T-helper 2 cell treated with Interferon-gamma antibody and Interleukin-4, amounts not matched to agents 5 μg/mL and 100 μg/mL, for 36 hours (primary cell): ENCODE measurements at places on chromosomes 2 and 18.

DNA sequence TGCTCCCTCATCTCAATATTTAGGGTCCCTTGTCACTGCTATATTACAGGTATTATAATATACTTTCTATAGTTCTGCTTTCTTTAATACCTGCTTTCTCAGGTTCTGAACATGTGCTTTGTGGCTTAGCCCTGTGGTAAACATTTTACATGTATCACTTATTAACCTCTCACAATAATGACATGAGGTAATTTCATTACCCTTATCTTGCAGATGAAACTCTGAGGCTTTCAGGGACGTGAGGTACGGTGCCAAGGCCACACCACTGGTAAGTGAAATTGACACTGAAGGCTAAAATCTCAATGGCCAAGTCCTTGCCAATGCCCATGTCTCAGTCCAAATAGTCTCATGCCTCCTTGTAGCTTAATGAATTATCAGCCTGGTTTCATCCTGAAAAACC is 21.7 kb downstream of the LINC00305 start:
- DNase-seq = no peak

DNA sequence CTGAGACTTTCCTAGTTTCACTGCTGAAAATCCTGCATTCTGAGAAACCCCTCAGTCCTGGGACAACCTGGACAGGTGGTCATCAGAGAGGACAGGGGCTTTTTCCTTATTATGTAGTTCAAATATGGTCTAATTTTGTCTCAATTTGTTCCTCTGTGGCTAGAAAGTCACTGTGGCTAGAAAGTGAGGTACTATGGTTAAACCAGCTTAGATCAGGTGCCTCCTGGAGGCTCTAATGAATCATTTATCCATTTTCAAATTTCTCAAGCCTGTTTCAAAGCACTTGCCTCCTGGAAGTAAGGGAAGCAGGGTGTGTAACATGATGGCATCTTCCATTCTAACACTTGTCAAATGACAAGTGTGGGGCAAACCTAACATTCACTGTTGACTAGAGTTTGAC is 326.8 kb downstream of the PIK3C3 start:
- no peak for DNase-seq

DNA sequence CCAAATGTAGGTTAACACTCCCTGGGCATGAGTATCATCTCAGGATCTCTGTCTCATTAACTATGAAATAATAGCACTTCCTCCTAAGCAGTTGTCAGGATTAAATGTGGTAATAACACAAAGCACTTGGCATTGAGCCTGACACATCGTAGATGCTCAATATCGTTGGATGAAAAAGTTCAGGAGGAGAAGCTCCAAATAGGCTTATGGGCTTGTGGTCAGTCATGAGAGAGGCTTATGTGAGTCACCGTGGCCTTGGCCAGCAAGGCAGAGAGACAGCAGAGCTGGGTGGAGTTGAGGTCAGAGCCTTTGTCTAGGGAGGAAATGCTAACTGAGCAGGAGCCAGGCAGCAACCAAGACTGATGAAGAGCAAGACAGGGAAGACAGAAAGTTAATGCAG is 68.3 kb upstream of the PPM1B start:
- DNase-seq = peak; percentile 24

GRCh38 chr2:183409662-183410061 is 285.4 kb downstream of the NUP35 start:
- DNase-seq = no peak

DNA sequence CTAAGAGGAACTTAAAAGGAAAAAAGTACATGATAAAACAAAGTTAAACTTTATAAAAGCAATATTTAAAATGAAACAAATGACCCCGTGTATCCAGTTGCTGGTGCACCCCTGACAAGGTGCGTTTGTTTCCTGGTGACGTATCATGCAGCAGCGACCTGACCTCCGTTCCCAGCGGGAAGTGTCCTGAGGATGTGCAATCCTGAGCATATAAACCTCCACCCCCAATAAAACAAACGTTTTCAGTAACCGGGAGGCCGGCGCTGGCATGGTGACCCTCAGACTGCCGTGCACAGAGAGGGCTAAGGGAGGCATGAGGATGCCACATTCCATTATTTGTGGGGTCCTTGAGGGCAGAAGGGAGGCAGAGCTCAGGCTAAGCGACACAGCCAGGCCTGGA is 14.8 kb downstream of the SLC66A2 start:
- DNase-seq = no peak

DNA sequence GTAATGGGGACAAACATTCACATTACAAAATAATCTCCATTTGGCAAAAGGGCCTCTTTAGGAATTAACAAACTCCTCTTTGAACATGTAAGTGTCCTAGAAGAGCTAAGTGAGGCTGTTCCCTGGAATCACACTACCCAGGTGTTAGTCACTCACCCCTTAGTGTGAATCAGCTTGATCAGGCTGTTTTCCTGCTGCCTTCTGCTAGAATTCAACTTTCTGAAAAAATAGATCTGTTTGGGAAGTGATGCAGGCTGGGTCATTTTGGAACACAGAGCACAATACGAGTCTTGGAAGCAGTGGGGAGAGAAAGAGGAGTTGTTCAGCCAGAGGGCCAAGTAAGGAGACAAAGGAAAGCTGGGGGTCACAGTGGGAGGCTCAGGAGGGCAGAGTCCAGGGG is 40.0 kb downstream of the TTC32 start:
- no peak for DNase-seq
